ENCODE measurements at places on chromosomes 2 and 18. TPM values are rescaled to one million over a fixed set of nuclear protein-coding genes. Genes with fewer than 3 reads are reported as not detected.

Gene SCG2
- 0.89 TPM for polyA plus RNA-seq

Gene PPP1R1C
- 2.3 TPM for polyA plus RNA-seq

Gene IL36G
- not detected for polyA plus RNA-seq

Gene SERPINB10
- polyA plus RNA-seq = not detected

Gene CRYGC
- not detected for polyA plus RNA-seq

Gene FRZB
- polyA plus RNA-seq = 10.0 TPM

Gene C1GALT1C1L
- polyA plus RNA-seq = 4.0 TPM

Gene RALB
- 82.3 TPM for polyA plus RNA-seq

Gene HOXD9
- 99.6 TPM for polyA plus RNA-seq

Gene TBR1
- polyA plus RNA-seq = 0.06 TPM

Gene RAD51AP2
- polyA plus RNA-seq = 0.17 TPM

Gene IL1RN
- polyA plus RNA-seq = 1.2 TPM

Gene GCKR
- polyA plus RNA-seq = not detected

Gene RPL31
- polyA plus RNA-seq = 2,873 TPM

Gene GRB14
- 43.9 TPM for polyA plus RNA-seq

Gene C2orf78
- polyA plus RNA-seq = not detected

Gene LRRTM4
- polyA plus RNA-seq = 1.3 TPM

Gene TXNL4A
- polyA plus RNA-seq = 98.3 TPM

Gene WNT6
- 0.39 TPM for polyA plus RNA-seq

Gene TMEM17
- 5.9 TPM for polyA plus RNA-seq

Gene CRYGD
- 0.31 TPM for polyA plus RNA-seq

Gene DSEL
- 31.0 TPM for polyA plus RNA-seq

Gene PSD4
- 9.4 TPM for polyA plus RNA-seq

Gene RIT2
- polyA plus RNA-seq = not detected

Gene CCDC85A
- polyA plus RNA-seq = 1.1 TPM

Gene PDE11A
- polyA plus RNA-seq = 6.7 TPM

Gene HOXD12
- polyA plus RNA-seq = 0.76 TPM

Gene TMEM182
- 8.8 TPM for polyA plus RNA-seq

Gene CFAP65
- 0.36 TPM for polyA plus RNA-seq

Gene CFC1
- polyA plus RNA-seq = not detected

Data from renal cortex interstitium (tissue), 15 donors.